ENCODE measurements at places on chromosomes 3 and 15. TPM values are rescaled to one million over a fixed set of nuclear protein-coding genes. Genes with fewer than 3 reads are reported as not detected.

Gene MKRN3
- 0.22 TPM for total RNA-seq

Gene CFAP92
- 1.1 TPM for total RNA-seq

Gene FAM174B
- 20.7 TPM for total RNA-seq

Gene CCDC33
- 4.2 TPM for total RNA-seq

Gene AP3B2
- 2.5 TPM for total RNA-seq
